ENCODE measurements at places on chromosomes 6 and 20. TPM values are rescaled to one million over a fixed set of nuclear protein-coding genes. Genes with fewer than 3 reads are reported as not detected.

KCNQ2 gene
- 36.2 TPM for polyA plus RNA-seq

SEL1L2 gene
- 9.5 TPM for polyA plus RNA-seq

GRCh38 chr20:63908008-63908682 lies 13.2 kb downstream of the DNAJC5 start:
- DNase-seq: no peak

GRCh38 chr6:25053875-25054371 lies 118.2 kb upstream of the RIPOR2 start:
- DNase-seq: no peak

PDE7B gene
- polyA plus RNA-seq: 3.7 TPM

DNA sequence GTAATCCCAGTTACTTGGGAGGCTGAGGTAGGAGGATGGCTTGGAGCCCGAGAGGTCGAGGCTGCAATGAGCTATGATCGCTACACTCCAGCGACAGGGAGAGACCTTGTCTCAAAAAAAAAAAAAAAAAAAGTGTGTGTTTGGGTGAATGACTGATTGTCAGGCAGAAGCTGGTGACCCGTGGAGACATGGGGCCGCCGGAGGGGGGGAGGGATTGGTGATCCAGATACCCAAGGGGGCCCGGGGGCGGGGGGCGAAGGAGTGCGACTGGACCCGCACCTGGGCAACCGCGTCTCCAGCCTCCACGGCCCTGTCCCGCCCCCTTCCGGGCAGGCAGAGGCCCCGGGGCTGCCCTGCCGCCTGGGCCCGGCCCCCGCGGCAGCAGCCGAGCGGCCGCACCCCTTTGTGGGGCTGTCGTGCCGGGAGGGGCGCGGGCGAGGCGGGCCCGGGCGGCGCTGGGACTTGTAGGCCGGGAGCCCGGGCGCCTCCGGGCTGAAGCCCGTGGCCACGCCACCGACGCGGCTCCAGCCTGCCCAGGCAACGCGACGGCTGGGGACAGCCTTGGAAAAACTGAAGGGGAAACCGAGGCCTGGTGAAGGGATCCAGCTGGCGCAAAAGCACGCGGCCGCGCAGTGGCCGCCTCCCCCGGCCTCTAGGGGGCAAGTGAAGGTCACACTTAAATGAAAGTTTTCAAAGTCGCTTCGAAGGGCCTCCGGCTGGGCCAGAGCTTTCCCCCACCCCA lies 2.1 kb upstream of the RBM38 start:
- peak; percentile 80 for DNase-seq

- no peak for DNase-seq
Observed at GRCh38 chr6:118188561-118188960, 281.5 kb downstream of the SLC35F1 start.

GRCh38 chr6:72972579-72972978 lies 252.7 kb downstream of the KHDC1L start:
- DNase-seq: no peak

DNA sequence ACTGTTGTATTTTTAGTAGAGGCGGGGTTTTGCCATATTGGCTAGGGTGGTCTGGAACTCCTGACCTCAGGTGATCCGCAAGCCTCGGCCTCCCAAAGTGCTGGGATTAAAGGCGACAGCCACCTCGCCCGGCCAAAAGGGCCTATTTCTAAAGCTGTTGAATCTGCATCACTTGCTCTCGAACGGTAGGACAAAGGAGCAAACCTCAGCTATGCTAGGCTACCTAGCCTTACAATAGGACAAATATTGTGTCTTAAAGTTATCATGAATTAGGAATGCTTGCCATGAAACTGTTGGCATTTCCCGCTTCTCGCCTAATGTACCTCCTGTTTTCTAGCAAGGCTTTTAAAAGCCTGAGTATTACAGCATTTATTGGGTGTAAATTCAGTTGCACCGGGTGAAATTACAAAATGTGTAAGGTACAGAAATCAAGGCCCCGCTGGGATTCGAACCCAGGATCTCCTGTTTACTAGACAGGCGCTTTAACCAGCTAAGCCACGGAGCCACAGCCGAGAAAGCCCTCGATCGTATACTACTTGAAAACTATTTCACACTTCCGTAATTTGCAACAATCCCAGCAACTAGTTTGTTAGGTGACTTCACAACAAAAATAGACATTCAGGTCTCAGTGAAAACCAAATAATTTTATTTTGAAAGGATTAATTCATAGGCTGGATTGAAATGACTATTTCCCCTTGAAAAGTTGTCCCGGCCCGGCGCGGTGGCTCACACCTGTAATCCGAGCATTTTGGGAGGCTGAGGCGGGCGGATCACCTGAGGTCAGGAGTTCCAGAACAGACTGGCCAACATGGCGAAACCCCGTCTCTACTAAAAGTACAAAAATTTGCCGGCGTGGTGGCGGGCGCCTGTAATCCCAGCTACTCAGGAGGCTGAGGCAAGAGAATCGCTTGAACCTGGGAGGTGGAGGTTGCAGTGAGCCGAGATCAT lies 211.6 kb upstream of the ZNF184 start:
- peak; percentile 70 for DNase-seq

- no peak for DNase-seq
Observed at GRCh38 chr20:9143926-9144325, 75.0 kb downstream of the PLCB4 start.

DNA sequence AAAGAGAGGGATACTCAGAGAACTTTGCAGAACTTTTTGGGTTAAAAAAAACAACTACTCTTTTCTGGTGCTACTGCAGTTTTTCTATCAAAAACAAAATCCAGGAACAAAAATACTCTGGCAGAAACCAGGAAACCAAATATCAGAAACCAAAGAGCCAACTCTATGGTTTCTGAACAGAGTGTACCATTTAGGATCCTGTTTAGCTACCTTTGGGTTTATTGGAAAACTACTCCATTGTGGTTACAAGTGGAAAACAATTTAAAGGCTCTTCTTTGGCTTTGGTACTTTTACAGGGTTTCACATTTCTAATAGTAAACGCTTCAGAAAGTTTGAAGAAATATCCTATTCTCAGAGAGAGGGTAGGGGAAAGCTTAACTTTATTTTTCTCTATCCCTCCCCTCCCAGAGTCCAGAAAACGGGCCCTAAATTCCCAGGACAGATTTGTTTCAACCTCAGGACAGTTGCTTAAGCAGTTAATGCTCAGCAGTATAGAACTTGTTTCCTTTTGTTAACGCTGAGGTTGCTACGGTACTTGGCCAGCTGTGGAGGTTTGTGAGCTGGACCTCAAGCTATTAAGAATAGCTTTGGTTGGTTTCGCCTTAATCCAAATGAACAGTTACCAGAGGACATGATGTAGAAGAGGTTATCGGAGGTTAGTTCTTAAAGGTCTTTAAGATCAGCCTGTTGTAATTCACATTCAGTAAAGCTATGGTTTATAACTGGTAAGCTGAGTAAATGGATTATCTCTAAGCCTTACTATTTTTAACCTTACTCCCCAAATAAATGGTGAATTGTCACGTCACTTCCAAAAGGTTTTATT lies 47.9 kb downstream of the FOXO3 start:
- no peak for DNase-seq
